Suppressor macrophage (primary cell): ENCODE measurements at places on chromosomes 4 and X.

DNA sequence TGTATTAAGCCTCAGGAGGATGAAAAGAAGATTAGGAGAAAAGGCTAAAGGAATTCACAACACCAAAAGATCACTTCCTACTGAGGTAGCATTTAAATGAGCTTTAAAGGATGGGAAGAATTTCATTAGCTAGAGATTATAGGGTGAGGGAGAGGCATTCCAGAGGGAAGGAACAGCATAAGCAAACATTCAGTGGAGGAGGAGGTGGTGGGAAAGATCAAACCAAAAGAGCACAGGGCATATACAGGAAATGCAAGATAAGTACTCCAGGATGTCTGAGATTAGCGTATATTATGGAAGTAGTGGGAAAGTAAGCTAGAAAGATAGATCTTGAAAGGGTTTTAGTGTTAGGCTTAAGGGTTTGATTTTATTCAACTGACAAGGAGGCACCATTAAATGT is 84.8 kb downstream of the COL4A6 start:
- no peak for DNase-seq

DNA sequence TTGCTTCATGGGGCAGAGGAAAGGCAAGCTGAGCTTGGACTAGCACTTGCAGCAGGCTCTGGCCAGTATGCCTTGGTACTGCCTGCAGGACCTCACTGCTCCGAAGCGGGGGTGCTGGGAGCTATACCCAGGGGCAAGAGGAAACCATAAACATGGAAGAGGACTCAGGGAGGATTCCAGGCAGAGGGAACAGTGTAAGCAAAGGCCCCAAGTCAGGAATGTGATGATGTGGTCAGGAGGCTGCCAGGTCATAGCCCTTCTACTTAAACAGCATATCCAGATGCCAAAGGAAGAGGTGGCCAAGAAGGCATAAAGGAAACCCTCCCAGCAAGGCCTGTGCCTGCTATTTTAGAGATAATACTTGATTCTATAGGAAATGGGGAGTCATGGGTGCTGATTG is 31.1 kb downstream of the RAB40AL start:
- no peak for DNase-seq

DNA sequence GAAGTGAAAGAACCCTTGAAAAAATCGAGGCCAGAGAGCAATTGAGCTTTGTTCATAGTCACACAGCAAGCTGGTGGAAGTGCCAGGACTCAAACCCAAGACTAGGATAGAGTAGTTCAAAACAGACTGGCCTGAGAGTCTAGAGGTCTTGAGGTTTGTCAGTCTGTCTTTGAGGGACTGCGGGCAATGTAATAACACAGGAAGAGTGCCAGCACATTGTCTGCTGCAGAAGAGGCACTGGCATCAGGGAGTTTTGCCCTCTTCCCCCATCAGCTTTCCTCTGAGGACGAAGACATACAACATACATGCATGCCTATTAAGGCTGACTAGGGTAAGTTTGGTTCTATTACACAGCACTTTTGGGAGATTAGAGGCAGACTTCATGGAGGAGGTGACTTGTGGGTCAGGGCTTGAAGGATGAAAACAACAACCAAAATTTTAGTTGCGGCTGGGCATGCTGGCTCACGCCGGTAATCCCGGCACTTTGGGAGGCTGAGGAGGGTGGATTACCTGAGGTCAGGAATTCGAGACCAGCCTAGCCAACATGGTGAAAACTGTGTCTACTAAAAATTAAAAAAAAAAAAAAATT is 64.1 kb upstream of the LAS1L start:
- no peak for DNase-seq

DNA sequence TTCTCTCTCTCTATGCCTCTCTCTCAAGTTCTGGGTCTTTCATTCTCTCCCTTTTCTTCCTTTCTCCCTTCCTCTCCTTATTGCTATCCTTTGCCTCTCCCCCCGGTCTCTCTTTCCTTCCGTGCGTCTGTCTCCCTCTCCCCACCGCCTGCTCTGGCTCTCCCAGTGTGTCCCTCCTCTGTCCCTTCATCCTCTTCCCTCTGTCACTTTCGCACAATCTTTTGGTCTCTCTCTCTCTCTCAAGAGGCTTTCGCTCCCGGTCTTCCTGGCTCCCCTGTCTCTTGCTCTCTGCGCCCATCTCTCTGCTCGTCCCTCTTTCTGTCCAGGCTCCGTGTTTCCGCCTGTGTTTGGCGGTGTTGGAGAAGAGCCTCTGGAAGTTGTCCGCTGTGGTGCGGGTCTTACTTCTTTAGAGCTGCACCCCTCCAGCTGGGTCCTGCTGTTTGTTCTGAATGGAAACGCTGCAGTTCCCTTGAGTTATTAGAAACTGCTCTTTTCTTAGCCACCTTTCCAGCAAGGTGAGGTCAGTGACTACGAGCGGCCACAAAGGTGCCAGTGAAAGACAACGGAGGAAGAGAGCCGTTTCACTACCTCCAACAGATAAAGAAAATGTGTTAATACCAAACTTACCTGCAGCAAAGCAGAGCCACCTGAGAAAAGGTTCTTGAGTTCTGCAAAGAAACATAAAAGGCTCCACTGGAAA is 1.1 kb downstream of the BMPR1B start:
- DNase-seq: no peak

- DNase-seq: no peak
Measured at GRCh38 chrX:18016941-18017340, 155.8 kb upstream of the RAI2 start.

GRCh38 chr4:111883557-111883999 is 261.7 kb upstream of the FAM241A start:
- DNase-seq: no peak

DNA sequence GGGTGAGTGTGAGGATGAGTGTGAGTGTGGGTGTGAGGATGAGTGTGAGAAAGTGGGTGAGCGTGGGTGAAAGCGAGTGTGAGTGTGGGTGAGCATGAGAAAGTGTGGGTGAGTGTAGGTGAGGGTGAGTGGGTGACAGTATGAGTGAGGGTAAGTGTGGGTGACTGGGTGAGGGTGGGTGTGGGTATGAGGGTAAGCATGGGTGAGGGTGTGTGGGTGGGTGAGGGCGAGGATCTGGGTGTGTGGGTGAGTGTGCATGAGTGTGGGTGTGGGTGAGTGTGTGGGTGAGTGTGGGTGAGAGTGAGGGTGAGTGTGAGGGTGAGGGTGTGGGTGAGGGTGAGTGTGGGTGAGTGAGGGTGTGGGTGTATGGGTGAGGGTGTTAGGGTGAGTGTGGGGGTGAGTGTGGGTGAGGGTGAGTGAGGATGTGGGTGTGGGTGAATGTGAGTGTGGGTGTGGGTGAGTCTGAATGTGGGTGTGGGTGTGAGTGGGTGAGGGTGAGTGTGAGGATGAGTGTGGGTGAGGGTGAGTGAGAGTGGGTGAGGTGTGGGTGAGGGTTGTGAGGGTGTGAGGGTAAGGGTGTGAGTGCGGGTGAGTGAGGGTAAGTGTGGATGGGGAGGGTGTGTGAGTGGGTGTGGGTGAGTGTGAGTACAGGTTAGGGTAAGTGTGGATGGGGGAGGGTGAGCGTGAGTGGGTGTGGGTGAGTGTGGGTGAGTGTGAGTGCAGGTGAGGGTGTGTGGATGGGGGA is 48.9 kb downstream of the ING2 start:
- no peak for DNase-seq

DNA sequence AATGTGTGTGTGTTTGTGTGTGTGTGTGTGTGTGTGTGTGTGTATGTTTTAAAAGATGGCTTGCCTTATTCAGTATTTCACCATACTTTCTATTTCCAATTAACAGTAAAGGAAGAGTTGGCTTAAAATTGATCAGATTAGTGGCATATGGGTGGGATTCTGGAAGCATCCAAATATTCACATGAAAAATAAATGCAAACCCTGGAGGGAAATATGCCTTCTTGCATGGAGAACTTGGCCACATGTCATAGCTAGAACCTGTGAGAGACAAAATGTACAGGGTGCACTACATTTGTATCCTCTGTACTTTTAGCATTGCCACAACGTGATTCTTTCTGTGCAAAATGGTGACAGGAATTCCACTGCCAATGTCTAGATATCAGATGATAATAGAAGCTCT is 589.6 kb downstream of the ZNF674 start:
- DNase-seq: no peak

GRCh38 chr4:37794056-37794455 is 32.4 kb upstream of the PGM2 start:
- no peak for DNase-seq

DNA sequence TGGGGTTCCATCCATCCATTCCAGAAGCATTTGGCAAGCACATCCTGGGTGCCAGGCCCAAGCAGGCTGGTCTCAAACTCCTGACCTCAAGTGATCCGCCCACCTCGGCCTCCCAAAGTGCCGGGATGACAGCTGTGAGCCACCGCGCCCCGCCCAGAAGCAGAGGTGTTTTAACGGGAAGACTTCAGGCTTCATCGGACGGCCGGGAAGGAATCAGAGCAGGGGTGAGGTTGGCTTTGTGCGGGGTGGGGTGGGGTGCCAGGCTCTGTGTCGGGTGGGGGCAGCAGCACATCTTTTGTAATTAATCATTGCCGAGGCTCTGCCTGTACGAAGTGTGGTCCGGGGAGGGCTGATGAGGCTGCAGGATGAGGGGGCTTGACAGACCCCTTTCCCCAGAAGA is 5.1 kb upstream of the SLC25A6 start:
- no peak for DNase-seq

DNA sequence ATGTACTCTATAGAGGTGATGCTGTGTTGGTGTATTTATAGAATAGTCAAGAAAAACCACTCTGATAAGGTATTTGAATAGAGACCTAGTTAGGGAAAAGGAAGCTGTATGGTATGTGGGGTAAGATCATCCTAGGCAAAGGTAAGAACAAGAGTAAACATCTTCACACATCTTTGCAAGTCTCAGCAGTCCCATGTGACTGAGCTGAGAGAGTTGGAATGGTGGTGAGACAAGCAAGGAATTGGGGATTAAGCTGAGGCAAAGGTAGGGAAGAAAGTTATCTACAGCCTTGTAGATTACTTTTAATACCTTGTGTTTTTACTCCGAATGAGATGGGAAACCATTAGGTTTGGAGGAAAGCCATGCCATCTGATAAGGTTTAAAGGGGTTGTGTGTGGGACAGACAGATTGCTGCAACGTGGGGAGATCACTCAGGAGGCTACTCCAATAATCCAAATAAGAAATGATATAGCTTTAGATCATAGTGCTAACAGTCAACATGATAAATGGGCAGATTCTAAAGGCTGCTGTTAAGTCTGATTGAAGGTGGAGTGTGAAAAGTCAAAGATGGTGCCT is 31.7 kb upstream of the MANBA start:
- DNase-seq: no peak

- peak; percentile 32 for DNase-seq
Measured at GRCh38 chr4:25859429-25860148, 3.2 kb downstream of the SEL1L3 start.

DNA sequence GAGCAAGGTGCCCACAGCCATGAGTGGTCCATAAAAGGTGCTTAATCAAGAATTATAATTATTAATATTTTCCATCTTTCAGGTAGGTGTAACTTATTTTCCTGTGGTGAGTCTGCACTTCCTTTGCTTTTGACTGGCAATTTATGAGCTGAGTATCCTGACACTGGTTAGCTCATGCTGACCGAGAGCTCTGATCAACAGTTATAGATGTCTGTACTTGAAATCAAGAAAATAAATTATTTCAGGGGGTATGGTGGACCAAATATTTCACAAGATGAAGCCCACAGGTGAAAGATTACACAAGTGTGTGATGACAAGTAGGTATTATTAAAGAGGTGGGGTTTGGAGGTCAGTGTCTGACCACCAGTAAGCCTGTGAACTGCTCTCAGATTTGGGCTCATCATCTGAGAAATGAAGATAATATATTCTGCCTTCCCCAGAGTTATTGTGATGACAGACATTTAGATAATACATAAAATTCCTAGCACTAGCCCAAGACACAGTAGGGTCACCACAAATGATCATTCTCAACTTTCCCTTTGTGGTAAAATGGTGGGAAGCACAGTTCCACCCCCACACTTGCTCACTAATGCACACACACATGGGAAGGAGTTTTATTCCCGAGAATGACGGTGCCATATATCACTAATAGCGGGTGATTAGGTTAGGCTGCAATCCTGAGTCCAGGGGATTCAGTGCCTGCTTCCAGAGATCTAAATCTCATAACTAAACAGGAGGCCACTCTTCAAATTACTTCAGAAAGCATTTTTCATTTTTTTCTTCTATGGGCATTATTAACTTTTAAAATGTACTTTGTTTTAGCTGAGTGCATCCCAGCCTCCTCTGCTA is 34.0 kb upstream of the PACRGL start:
- no peak for DNase-seq

DNA sequence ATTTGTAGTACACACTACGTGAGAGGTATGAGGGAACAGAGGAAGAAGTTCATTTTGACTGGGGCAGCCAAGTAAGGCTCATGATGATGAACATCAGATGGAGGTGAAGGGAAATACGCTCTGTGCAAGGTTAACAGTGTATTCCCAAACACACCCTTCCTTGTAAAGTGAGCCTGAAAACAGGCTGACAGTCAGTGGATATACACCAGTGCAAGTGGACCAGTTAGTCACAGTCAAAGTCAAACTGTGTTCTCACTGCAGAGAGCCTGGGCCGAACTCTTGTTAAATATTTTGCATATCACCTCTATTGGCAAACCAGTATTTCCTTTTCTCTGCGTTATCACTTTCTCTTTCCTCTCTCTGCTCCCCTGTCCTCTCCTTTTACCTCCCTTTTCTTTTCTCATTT is 23.4 kb upstream of the RHOH start:
- no peak for DNase-seq

DNA sequence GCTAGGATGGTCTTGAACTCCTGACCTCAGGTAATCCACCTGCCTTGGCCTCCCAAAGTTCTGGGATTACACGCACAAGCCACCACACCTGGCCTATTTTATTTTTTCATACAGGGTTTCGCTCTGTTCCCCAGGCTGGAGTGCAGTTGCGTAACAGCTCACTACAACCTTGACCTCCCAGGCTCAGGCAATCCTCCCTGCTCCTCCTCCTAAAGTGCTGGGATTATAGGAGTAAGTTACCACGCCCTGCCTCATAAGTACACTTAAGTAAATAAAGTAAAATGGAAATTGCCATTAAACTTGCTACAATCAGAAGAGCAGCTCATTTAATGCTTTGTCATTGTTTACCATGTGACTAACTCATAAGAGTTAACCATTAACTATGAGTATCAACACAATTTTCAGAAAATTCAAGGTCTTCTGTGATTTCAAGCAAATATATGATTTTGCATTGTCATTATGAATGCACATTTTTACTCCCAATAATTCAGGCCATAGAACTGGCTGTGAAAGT is 12.3 kb downstream of the UGDH start:
- DNase-seq: no peak

DNA sequence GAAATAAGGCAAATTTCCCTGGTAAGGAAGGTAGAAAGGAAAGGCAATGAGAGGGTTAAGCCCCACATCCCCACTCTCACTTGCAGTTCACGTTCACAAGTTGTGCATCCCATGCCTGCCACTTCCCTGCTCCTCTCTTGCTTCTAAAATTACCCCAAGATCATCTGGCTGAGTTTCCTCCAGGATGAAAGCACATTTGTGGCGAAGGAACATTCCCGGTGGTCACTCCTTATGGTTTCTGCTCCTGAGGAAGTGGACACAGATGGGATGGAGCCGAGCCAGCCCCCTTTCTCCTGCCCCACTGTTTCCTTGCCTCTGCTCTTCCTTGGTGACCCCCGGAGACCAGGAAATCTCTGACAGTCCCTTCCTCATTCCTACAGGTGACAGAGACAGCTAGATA is 37.5 kb downstream of the SPINK2 start:
- no peak for DNase-seq

- DNase-seq: no peak
Measured at GRCh38 chr4:129322920-129323319, 227.0 kb downstream of the C4orf33 start.
